Omental fat pad (tissue), 4 donors: ENCODE measurements at places on chromosomes 3 and 15.

GRCh38 chr3:81154611-81155143, 606.8 kb downstream of the GBE1 start:
- no peak for DNase-seq

DNA sequence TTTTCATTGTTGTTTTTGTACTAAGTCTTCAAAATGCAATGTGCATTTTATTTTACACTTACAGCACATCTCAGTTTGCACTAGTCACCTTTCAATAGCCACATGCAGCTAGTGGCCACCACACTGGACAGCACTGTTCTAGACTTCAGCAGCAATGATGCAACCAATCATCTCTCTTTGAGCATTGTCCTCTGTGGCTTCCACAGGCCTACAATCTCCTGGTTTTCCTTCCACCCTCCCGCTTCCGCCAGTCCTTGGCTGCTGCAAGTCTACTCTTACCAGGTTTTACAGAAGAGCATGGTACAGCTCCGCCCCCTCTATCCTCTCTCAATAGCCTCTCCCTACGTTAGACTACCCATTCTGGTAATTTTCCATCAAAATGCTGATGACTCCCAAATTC, 25.1 kb upstream of the FSIP1 start:
- no peak for DNase-seq

GRCh38 chr3:97736928-97737327, 27.6 kb upstream of the ARL6 start:
- DNase-seq = no peak

DNA sequence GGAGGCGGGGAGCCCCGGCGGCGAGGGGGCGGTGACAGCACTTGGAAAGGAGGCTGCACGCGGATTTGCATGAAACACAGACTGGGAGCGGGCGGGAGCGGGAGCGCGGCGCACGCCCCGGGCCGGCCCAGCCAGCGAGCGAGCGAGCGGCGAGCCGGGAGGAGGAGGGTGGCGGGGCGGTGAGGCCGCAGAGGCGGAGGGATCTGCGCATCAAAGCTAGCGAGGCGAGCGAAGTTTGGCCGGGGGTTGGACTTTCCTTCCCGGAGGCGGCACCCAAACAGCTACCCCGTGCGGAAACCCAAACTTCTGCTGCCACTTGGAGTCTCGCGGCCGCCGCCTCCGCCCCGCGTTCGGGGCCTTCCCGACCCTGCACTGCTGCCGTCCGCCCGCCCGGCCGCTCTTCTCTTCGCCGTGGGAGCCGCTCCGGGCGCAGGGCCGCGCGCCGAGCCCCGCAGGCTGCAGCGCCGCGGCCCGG, at the start of gene SMAD3:
TSS of gene SMAD3 (plus strand) at position 72 of the 475 bp plus-strand sequence. CDS start 553 bp downstream, outside the sequence.
- DNase-seq = no peak

GRCh38 chr3:101851072-101851770, 1.9 kb downstream of the NFKBIZ start:
- DNase-seq = no peak

DNA sequence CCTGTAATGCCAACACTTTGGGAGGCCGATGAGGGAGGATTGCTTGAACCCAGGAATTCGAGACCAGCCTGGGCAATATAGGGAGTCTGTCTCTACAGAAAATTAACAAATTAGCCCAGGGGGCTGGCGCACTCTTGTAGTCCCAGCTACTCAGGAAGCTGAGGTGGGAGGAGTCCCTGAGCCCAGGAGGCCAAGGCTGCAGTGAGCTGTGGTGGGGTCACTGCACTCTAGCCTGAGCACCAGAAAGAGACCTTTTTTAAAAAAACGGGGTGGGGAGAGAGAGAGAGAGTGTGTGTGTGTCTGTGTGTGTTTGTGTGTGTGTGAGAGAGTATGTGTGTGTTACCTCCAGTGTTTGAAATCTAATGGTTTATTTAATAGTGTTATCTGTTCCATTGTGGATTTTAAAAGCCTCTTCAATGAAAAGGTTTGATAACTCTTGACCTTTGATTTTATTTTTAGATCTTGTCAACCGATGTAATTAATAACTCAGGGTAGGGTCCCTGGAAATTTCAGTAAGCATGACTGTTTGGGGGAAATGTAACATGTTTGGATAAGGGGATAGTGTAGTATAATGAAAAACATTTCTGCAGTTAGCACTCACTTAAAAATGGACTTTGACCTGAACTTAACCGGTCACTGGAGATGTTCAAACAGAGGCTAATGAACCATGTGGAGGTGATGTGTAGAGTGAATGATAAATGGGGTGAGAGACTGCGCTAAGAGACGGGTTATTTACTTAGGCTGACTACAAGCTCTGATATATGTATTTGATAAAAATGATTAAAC, 29.7 kb downstream of the LRCH3 start:
- no peak for DNase-seq

GRCh38 chr15:67148196-67148701, 82.8 kb downstream of the SMAD3 start:
- DNase-seq = no peak

DNA sequence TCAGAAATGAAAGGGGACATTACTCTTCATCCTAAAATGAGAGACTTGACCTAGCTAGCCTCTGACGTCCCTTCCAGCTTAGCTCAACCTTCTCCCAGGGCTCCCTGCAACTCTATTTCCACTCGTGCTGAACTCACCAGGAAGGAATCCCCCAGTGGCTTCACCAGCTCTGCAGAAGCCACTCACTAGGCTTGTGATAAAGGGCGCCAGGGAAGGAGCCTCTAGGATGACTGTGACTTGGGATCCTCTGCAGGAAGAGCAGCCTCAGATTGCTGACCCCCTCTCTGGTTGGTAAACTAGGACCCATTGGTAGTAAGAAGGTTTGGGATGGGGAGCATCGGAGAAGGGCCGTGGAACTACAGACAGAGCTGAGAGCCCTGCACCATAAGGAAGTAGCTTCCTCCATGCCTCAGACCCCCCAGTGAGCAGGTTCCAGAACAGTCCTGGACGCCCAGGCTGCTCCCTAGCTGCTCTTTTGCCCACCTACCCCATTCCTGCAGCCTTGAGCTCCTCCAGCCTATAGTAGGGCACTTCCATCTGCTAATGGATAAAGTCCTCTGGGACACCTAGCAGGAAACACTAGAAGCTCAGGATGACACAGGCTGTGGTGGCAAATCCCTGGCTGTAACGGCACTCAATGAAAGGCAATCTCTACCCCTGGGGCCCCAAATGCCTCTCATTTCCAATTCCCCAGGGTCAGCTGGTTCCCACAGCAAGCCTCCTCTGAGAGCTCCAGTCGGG, 26.0 kb downstream of the PLA2G4F start:
- DNase-seq = no peak

DNA sequence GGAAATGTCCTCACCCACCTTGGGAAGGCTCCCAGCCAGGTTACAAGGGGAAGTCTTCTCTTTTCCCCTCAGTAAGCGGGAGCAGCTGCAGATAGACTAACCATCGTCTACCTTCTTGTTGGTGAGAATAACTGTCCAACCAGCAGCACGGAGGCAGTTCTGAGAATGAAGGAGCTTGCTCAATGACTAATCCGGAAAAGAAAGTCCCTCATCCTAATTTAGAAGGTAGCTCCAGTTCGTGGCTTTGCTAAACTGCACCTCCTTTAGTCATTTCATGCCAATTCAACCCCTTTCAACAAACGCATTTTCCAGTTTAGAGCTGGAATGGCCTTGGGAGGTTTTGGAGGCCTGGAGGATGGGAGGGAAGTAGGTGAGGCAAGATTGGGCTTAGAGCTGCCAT, 527.4 kb upstream of the PROK2 start:
- no peak for DNase-seq

- DNase-seq = no peak
Observed at GRCh38 chr15:35667908-35668307, 121.9 kb upstream of the DPH6 start.

GRCh38 chr3:58531956-58532355, 5.0 kb downstream of the ACOX2 start:
- no peak for DNase-seq

DNA sequence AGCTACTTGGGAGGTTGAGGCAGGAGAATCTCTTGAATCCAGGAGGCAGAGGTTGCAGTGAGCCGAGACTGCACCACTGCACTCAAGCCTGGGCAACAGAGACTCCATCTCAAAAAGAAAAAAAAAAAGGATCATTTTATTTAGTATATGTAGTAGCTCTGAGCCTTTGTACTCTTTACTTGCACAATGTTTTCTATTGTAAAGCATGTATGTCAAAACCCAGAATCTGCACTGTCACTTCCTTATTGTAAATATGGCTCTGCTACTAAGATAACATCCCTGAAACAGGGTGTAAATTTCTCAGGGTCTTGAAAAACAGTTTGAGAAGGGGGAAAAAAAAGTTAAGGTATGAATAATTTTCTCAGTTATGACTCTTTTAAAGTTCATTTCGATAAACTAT, 35.1 kb downstream of the SLMAP start:
- no peak for DNase-seq

GRCh38 chr15:59570315-59570714, 41.3 kb upstream of the GCNT3 start:
- no peak for DNase-seq

DNA sequence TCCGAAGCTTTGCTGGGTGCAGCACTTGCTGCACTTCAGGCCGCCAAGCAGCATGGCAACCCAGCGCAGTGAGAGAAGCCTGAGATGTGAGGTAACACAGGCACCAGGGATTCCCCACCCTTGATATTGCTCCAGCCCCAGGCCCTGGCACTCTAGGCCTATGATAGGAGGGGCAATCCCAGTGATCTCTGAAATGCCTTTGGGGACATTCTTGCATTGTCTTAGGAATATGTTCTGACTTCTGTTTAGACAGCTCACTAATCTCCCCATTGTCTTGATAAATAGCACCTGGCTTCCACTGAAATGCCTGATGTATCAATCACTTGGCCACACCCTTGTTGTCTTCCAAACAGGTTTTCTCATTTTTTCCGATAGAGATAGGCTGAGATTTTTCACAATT, 102.8 kb downstream of the SOX14 start:
- DNase-seq = no peak

DNA sequence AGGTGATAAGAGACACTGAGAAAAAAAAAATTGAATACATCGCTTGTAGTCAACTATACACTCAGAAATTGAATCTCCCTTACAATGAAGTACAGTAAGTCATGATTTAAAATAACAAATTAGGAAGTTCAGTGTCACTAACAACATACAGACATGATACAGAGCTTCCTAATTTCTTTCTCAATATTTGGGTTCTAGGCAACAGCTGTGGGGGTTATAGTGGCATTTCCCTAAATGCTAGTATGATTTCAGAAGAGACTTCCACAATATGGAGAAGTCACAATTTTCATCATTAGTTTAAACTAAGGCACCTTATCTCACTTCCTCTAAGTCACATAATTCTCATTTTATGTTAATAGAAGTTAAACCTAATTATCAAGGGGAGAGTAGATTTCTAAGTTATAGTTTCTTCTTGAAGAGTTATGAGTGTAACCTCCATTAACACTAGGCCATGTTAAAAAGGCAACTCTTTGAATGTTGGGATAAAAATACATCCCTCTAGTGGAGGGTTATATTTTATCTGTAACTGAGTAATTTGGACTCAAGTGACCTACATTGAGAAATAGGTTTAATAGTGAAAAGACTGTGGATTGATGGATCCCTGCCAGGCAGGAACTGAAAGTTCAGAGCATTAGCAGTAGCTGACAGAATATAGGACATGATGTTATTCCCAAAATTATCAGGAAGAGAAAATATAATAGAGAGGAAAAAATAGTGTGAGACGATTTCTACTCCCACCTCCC, 286.0 kb upstream of the SUCLG2 start:
- DNase-seq = no peak

- no peak for DNase-seq
Observed at GRCh38 chr3:22835041-22835440, 368.1 kb upstream of the UBE2E2 start.

DNA sequence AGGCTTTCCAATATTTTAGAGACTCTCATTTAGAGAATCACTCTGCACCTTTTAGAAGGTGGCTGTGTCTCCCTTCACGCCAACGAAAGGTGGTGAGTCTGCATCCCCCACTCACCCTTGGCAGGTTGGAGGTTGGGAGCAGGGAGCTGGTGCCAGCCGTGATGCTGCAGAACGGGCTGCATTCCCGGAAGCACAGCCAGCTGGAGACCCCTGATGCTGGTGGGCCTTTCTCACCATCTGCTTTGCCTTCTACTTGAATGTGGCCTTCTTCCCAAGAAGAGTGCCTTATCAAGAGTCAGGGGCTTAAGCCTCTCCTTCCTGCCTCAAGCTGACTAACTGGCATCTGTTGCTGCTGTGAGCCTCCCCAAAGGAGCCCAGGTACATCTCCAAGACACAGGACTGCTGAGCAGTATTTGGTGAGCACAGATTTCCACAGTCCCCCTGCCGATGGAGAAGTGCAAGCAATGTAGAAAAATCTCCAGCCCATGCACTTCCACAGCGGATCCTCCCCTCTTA, 17.7 kb upstream of the HEG1 start:
- DNase-seq = no peak

DNA sequence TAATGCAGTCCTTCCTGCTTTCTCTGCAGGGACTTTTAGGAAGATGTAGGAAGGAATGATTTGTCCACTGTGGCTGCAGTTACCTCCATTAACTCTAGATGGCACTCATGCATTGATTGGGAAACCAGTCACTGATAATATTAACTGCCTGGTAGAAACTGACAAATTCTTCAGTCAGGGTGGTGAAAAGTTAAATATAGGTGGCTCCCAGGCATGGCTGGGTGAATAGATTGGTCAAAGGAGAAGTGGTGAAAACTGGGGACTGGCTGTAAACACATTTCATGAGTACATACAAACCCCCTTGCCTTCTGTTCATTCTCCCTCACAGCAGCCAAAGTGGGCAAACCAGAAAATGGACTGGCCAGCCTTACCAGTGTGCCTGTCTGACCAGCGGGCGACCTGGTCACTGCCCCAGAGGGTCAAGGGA, 333.4 kb downstream of the THSD4 start:
- no peak for DNase-seq

- DNase-seq = no peak
Observed at GRCh38 chr15:42373274-42373673, 14.0 kb downstream of the CAPN3 start.

DNA sequence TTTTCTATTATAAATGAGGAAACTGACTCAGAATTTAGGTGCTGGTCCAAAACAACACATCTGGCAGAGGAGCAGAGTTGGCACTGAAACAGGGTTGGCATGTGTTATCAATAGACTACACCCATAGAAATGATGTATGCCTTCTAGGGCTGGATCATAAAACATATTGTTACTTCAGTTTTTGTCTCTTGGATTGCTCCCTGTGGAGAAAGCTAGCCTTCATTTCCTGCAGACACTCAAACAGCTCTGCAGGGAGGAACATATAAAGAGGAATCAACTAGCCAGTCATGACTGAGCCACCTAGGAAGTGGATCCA, 507 bp upstream of the MRPL3 start:
- no peak for DNase-seq

- DNase-seq = no peak
Observed at GRCh38 chr3:80496452-80496851, 728.7 kb upstream of the ROBO1 start.

DNA sequence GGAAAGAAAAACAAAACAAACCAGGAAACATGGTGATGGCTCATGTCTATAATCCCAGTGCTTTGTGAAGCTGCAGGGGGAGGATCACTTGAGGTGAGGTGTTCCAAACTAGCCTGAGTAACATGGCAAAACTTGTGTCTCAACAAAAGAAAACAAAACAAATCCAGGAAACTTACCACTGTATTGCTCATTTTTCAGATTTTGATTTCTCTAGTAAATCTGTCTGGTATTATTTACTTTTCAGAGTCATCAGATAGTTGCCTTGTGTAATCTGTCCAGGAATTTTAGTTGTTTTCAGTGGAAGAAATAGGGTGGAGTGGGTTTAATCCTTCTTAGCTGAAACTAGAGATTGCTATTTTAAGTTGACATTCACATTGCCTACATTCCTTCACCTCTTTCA, 91.8 kb upstream of the ALCAM start:
- DNase-seq = no peak
